C1 segment of cervical spinal cord (tissue), 14 donors: ENCODE measurements at places on chromosomes 1 and 21.

GRCh38 chr1:19373211-19374082, 61.3 kb downstream of the SLC66A1 start:
- DNase-seq: no peak

- DNase-seq: no peak
Observed at GRCh38 chr1:105909811-105910210, 1146.7 kb upstream of the PRMT6 start.

GRCh38 chr1:14421977-14422609, 176.4 kb upstream of the KAZN start:
- DNase-seq: no peak

- DNase-seq: no peak
Observed at GRCh38 chr1:84936116-84936810, 43.3 kb upstream of the LPAR3 start.

DNA sequence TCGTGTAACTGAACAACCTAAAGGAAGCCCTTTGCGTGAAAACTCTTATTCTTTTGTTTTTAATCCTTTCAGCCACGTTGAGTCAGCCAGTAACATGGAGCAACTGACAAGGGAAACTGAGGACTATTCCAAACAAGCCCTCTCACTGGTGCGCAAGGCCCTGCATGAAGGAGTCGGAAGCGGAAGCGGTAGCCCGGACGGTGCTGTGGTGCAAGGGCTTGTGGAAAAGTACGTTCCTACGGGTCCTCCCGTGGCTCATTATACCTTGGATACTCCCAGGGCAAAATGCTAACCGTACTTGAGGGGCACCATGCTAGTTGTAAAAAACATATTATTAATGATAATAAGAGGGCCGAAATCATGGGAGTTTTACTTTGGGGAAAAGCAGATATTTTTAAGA, 49.4 kb downstream of the LAMC2 start:
- DNase-seq: no peak

- DNase-seq: no peak
Observed at GRCh38 chr1:230421481-230421880, 4.7 kb downstream of the PGBD5 start.

GRCh38 chr1:211908453-211908852, 77.9 kb upstream of the LPGAT1 start:
- no peak for DNase-seq

GRCh38 chr1:8951231-8951630, 5.6 kb downstream of the CA6 start:
- DNase-seq: no peak

GRCh38 chr1:245332513-245332912, 177.7 kb downstream of the KIF26B start:
- DNase-seq: no peak
